EH (cell line): ENCODE measurements at places on chromosomes 7 and 10.
A peak's percentile ranks its signal among the peaks of the same experiment; 100 is the strongest.

- peak; percentile 69 for DNase-seq
Observed at GRCh38 chr7:44587843-44588711, 6.0 kb upstream of the TMED4 start.

DNA sequence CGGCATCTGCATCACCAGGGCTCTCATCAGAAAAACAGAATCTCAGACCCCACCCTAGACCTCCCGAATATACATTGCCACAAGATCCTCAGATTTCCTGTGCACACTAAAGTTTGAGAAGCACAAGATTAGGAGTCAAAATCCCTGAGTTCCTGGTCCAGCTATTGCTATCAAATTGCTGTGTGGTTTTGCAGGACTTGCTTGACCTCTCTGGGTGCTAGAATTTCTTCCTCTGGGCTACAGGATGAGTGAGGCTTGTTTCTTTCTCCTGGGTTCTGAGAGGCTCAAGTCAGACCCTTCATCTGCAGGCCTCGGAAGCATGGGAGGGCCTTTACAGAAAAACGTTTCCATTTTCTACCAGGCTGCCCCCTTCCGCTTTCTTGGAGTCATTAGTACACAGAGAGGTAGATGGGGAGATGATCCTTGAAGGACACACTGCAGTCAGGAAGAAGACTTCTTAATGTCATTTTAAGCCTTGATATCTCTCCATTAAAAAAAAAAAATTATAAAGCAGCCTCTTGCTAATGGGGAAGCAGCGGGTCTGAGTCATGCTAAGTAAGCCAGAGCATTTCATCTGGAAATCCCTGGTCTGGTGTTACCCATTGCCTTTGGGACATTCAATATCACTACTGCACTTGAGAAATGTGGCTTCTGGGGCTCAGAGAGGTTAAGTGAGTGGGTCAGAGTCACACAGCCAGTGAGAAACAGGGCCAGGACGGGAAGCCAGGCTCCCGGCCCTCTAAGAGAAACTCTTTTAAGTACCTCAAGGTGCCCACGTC is 173.5 kb downstream of the KCNMA1 start:
- DNase-seq, result peak; percentile 46

DNA sequence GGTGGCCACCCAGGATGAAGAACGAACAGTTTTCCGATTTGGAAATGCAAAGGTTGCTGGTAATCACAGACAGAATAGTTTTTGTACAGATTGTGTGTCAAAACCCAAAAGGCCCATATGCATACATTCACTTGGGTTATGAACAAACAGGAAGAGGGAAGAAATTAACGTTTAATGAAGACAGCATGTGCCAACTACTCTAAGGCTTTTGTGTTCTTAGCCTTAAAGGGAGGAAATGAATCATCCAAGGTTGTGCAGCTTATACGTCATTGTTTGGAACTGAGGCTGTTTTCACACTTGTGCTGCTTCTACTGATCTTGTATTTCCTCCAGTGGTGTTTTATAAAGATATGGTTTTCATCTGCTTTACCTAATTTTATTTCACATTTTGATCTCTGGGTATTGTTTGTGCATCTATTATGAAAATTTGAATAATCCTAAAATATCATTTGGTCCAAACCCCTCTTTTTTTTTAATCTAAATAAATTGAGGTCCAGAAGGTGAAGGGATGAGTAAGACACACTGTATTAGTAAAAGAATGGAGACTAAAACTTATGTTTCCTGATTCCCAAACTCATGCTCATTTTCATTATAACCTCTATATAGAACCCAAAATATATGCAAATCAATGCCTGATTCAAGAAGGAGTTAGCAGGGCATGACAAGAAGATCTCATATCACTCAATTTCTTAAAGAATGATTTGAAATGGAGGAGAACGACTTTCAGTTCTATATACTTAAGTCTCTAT is 373.1 kb downstream of the THSD7A start:
- DNase-seq, result peak; percentile 11

DNA sequence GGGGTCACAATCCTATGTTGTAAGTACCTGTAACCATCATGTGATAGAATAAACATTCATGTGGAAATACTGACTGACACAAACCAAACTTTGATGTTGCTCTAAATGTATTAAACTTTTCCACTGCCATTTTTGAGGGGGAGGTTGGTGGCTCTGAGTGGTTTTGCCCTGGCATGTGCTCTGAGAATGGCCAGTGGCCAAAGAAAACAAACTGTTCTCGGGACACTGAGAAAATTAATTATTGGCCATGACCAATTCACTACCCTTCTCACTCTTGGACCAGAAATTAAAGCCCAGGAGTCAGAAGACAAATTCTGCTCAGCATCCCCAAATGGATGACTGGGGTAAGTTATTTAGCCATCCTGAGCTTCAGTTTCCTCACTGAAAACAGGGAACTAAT is 195.9 kb downstream of the XPNPEP1 start:
- DNase-seq, result no peak

- no peak for DNase-seq
Observed at GRCh38 chr7:11252705-11253272, 279.1 kb downstream of the PHF14 start.

- peak; percentile 29 for DNase-seq
Observed at GRCh38 chr10:44804661-44805060, 106.5 kb upstream of the TMEM72 start.

DNA sequence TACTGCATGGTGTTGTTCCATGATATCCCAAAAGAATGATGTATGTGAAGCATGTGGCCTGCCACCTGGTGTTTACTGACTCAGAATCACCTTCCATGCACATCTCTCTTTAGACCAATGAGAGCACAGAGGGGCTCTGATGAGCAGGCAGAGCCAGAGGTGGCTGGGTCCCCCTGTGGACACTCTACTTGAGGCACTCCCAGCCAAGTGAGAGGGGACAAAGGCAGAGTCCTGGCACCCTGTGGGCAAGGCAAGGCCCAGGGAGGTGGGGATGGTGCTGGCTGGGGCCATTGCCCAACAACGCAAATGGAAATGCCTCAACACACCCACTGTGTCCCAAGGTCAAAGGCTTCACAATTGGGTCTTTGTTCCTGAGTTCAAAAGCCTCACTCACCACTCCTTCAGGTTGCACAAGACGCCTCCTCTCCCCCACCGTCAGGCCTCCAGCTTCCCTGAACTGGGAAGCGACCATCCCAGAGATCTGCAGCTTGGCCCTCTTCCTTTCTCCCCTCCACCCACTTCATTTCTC is 164.6 kb downstream of the NEURL1 start:
- no peak for DNase-seq

- peak; percentile 63 for DNase-seq
Observed at GRCh38 chr10:106504536-106504935, 660.0 kb downstream of the SORCS1 start.

GRCh38 chr7:135326636-135327280 is 93.1 kb downstream of the STRA8 start:
- DNase-seq, result peak; percentile 16

- no peak for DNase-seq
Observed at GRCh38 chr7:20932785-20933527, 146.3 kb upstream of the SP8 start.

GRCh38 chr10:60943316-60944057 is 498 bp downstream of the RHOBTB1 start:
- DNase-seq, result peak; percentile 60

DNA sequence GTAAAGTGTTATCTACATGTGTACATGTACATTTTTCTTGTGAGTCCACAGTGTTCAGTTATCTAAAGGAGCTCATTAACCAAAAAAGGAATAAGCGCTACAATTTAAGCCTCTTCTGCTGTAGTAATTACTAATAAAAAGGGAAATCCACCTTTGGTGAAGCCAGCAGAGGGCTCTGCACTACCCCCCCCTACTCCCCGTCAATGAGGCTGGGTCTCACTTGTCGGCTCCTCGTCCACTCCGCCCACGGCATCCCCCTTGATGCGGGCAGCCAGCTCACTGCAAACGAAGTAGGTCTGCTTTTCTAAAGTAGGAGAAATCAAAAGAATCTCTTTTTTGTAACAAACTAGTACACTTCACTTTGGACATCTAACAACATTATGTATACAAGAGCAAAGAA is 4.7 kb upstream of the WASHC2A start:
- no peak for DNase-seq

DNA sequence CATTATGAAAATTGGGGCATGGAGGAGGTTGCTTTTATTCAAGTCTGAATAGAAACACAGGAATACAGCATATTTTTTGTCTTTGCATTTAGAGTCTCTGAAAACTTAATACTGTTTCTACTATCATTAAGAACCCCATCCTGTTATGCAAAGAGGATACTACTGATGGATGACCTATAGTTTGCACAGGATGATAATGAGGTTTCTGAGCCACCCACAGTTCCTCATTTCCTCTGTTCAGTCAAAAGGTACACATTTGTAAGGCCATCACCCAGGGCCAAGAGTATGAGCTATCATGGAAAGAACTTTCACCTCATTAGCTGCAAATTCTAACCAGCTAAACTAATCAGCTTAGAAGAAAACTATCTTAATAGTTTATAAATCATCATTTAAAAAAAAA is 213.0 kb upstream of the CHRM2 start:
- DNase-seq, result no peak

- peak; percentile 46 for DNase-seq
Observed at GRCh38 chr10:107618504-107618994, 454.0 kb upstream of the SORCS1 start.

DNA sequence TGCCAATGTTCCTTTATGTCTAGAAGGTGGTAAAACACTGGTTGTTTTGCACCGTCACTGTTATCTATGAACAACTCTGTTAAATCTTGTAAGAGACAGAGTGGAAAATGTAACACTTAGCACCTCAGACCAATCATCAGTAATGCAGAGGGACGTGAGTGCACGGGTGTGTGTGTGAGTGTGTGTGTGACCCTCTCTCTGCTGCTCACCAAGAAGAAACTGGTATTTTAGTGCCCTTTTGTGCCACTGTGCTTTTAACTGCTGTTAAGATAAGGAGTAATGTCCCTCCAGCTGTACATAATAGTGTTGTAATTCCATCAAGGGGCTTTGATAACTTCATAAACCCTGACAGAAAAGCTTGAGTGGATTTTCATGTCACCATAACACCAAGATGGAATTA is 130.1 kb downstream of the CREB5 start:
- no peak for DNase-seq

DNA sequence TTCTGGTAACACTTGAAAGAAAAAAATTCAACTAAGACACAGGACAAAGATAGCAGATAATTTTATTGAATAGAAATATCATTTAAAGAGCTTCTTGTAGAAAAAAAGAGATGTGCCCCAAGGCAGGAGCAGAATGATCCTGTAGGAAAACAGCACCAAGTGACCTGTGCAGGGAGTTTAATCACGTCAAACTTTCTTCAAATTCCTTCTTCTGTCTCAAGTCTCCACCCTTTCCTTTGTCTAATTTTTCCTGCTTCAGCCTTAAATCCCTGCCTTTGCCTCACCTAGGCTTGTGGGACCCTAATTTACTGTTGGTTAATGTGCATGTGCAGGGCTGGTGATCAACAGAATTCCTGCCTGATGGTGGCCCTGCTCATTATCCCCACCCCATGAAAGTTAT is 481.4 kb downstream of the IPMK start:
- no peak for DNase-seq

- no peak for DNase-seq
Observed at GRCh38 chr7:74030861-74031260, 2.9 kb downstream of the ELN start.

- DNase-seq, result no peak
Observed at GRCh38 chr7:119254742-119255141, 1018.2 kb upstream of the KCND2 start.

- no peak for DNase-seq
Observed at GRCh38 chr10:2951235-2951835, 116.0 kb upstream of the PFKP start.

DNA sequence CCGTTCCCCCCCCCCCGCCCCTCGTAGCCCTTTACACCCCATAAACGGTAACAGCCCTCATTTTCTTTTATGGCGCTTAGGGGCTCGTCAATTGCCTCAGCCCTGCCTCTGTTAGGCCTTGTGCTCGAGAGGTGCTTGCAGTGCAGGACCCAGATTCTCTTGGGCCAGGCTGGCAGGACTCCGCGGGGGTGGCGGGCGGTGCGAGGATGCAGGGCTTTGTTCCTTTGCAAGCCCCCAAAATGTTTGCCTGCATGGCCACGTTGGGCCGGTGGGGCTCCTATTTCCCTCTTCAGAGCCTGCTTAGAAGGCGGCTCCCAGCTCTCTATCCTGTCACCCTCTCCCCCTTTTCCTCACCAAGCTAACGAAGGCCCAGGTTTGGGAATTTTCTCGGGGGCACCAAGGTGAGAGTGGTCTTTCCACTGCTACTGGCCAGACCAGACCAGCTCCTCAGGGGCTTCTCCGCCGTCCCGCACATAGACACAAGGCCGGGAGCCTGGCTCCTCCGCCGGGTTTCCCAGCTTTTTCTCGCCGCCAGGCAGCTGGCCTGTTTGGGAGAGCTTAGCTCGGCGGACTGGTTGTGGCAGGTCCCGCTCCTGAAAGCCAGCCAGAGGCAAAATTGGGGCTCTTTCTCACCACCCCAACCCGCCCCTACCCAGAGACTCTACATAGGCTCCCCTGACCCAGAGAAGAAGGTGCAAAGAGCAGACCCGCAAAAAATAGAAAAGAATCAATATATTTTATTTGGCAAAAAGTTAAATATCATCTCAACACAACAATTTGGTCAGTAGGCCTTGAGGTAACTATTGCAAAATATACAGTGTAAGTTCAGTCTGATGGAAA is 3.4 kb downstream of the HOXA9 start:
- DNase-seq, result peak; percentile 43

- DNase-seq, result peak; percentile 52
Observed at GRCh38 chr7:12729112-12729511, 41.7 kb downstream of the ARL4A start.

DNA sequence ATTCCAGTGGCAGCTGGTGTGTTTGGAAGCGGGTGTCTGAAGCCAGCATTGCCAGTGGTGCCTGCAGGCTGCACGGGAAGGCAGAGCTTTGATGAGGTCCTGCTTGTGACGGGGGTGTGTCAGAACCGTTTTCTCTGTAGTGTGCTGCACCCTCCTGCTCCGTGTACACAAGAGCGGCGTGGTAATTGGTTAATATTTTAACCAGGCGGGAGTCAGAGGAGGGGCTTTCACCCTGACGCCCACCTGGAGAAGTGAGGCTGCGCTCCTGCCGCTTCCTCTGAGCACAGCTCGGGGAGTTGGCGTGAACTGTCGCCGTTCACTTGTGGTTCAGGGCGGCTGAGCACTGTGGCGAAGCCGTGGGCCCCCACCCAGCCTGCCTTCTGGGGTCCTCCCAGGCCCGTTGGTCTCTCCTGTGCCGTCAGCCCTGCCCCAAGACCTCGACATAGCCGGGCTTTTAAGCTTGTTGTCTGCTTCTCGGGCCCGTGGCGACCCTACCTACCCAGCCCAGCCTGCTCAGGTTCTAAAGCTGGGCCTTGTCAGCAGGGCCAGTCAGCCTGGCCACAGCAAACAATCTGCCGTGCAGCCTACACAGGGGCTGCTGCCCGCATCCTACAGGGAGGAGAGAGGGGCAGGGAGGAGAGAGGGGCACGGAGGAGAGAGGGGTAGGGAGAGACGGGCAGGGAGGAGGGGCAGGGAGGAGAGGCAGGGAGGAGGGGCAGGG is 11.6 kb downstream of the NKX6-2 start:
- no peak for DNase-seq
